ENCODE measurements at places on chromosomes 5 and 9.

DNA sequence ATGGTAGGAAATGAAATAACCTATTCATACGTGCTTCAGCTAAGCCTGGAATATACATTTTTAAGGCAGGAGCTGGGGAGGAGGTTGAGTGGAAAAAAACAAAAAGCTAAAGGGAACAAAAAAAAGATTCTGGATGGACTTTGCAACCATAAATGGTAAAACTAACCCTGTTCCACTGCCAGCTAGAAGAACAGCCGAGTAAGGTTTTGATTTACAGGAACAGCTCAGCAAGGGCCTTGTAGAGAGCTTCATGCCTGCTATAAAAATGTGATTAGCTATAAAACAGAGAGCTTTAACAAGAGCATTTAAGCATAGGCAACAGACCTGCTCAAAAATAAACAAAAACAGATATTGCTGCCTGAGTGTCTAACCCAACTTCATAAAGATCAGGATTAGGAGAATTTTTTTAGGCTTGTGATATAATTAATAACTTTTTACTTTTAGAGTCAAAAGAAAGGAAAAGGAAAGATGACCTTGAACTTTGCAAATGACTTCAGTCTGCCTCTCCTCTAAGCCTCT lies 194.8 kb downstream of the FBXL7 start:
- DNase-seq: no peak

DNA sequence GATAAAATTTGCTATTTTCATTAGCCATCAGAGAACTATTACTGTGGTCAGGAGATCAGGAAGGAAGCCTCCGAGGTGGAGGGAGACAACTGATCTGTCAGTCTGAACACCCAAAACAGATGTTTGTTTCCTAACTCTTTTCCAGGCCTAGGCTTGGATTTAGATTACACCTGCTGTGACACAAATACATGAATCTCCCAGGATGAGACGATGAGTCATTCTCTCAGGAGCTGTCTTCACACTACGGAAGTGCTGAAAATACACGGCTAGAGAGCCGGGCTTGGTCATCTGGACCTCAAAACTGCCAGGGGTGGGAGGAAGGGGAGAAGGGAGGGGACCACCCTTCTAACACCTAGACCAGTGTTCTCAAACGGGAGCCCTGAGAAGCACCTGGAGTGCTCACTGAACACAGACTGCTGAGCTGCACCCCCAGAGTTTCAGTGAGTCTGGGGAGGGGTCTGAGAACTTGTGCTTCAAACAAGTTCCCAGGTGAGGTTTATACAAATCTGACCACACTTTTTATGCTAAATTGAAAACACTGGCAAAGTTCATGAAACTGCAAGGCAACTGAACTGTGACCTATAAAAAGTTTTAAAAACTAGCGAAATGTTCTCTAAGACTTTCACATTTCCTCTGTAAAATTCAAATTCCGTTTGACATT lies 80.3 kb upstream of the EQTN start:
- no peak for DNase-seq

- no peak for DNase-seq
These were observed 12.4 kb upstream of the FSD1L start for GRCh38 chr9:105435453-105435852.

- no peak for DNase-seq
These were observed 23.6 kb upstream of the RAB14 start for GRCh38 chr9:121225240-121225639.

DNA sequence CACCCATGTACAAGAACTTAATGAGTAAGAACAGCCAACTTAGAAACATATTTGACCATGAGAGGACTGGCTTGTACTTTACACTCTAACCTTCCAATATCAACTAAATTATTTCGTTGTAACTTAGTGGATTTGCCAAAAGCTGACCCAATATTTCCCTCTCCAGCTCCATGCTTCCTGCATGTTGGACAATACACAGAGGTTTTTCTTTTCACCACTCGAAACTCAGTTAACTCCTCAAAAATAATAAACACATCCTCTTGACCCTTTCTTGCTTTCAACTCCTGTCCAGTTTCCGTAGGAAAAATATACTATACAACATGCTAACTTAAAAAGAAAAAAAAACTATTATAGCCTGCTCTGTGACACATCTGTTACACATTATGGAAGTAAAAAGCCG lies 188.9 kb downstream of the MPDZ start:
- no peak for DNase-seq

GRCh38 chr5:168303393-168304025 lies 12.1 kb downstream of the WWC1 start:
- DNase-seq: no peak

DNA sequence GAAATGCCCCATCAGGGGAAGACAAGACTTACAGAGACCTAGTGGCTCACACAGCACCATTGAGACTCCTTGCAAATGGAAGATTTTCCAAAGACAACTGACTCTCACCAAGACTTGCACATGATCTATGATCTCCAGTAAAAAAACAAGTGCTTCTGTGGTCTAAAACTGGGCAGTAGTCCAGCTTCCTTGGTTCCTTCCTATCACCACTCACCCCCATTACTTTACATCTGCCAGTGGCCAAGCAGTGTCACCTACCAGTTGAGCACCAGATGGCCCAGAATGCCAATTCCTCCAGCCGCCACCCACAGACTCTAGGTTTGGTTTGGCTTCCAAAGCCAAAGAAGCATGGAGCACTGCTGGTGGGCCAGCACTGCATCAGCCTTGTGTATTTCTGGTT lies 47.7 kb downstream of the SH3TC2 start:
- no peak for DNase-seq

DNA sequence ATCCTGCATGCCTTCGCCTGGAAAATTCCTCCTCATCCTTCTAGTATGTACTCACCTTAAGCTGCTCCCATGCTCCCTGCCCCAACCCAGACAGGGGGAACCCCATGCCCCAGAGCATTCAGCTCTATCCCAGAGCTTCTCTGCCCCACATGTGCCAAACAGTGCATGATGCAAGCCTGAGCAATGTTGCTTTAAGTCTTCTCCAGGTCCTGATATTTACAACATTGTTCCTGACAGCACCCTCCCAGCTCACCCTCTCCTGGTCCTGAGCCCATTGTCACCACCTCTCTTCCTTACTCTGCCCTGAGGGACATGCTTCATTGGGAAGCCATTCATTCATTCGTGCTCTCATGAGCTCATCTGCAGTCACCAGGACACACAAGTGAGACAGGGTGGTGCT lies 23.4 kb upstream of the BARX1 start:
- DNase-seq: no peak

DNA sequence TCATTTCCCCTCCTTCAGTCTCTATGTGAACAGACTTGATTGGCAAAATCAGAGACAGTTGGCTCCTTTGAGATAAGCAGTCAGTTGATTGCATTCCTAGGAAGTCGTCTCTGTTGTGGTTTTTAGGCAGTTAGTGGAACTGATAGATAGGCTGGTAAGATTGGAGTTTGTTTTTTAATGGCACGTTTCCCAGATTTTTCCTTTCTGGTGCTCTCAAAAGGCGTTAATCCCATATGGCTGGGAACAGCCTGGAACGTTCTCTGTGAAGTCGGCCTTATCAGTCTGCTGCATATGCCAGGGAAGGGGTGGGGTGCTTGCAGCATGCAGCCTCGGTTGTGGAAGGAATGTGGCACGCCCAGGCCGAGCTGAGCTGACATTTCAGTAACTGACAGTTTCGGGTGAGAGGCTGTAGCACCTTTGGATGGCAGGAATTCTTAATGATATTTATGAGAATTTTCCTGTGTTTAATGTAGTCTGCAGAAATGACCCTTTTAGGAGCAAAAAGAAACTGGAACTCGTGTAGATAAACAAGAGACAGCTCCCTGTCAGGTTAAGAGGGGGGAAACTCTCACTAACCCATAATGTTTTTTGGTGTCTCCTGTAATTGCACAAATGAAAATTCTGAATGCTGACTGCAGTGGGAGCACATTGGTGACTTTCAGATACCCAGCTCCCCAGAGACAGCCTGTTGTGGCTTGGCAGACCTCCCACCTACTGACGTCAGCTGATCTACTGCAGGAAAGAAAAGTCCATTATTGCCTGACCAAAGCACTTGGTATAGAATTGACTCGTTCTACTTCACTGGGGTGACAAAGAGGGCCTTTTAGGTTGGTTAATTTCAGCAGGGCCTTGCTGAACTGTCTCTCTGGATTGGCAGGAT lies 6.3 kb downstream of the SPTAN1 start:
- peak; percentile 45 for DNase-seq

DNA sequence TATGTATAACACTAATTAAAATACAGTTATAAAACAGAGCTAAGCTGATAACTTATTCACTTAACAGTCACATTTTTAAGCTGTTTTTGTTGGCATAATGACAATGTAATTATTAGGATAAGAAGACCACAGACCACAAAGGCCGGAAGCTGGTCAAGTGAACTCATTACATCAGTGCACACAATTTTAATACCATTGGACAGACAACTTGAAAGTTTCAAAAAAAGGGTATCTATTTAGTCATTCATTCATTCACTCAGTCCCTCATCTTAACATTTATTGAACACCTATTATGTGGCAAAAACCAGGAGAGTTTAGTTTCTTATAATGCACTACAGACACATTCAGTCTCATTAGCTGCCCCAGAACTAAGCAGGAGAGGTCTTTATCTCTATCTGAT lies 11.6 kb downstream of the ERP44 start:
- DNase-seq: no peak

GRCh38 chr9:134069480-134070399 lies 1.9 kb upstream of the BRD3 start:
- no peak for DNase-seq

- no peak for DNase-seq
These were observed 469.8 kb downstream of the ACTL7B start for GRCh38 chr9:108386032-108386431.

DNA sequence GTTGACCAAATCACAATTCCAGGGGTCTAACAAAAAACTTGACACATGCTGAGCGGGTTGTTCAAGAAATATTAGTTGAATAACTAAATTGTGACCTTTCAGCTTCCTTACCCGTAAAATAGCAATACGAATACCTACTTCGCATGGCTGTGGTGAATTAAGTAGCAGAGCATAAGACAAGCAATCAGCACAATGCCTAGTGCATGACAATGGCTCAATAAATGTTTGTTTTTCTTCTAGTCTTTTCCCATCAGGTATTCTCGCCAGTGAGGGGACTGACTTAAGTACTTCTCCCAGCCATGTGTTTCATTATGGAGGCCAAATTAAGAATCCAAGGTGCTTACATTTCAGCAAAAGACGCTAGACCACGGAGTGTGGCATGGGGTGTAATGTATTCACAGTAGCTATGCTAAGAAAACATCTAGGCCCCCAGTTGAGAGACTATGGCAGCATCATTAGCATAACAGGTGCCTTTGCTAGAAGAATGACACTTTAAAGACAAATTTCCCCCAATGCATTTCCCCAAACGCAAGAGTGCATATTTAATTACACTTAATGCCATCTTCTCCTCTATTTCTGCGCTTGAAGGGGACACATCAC lies 145.9 kb downstream of the ASTN2 start:
- no peak for DNase-seq

DNA sequence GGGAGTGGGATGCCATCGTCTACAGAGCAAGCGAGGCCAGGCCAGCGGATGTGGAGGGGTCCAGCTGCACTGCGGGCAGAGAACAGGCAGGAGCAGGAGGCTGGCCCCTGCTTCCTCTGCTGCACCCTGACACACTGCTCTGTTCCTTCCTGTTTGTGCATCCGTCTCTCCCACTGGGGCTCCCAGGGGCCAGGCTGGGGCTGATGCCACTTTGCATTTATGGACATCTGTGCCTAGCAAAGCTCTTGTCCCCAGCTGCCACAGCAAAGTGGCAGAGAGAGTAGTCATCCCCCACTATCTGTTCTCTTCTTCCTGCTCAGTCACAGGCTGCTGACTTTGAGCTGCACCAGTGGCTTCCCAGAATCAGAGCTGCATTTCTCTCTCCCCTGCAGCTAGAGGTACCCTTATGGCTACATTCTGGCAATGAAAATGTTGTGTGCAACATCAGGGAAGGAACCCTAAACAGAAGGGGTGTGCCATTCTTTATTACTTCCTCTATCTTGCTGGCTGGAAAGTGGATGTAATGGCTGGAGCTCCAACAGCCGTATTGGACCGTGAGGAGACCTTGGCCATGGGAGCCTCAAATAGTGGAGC lies 4.2 kb upstream of the NINJ1 start:
- DNase-seq: no peak

- no peak for DNase-seq
These were observed 48.0 kb downstream of the LMX1B start for GRCh38 chr9:126661521-126662251.

DNA sequence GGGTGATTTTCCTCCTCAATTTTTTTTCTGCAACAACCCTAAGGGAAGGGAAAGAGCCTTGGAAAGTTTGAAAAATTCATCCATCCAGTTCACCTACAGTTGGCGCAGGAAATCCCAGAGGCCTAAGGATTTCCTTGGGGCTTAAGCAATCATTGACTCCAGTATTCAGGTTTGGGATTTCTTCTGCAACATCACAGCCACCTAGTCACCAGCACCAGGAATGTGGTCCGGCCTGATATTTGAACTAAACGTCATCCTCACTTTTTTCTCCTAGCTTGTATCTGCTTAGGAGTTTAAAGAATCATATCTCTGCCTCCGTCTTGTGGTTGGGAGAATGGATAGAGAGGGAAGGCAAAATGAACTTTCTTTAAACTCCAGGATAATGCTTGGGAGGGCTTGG lies 20.2 kb upstream of the TLE4 start:
- DNase-seq: no peak

GRCh38 chr9:1026219-1026618 lies 23.9 kb upstream of the DMRT2 start:
- DNase-seq: no peak

GRCh38 chr9:79384091-79384490 lies 187.7 kb upstream of the TLE4 start:
- DNase-seq: no peak

GRCh38 chr5:55530669-55531068 lies 4.1 kb downstream of the PLPP1 start:
- DNase-seq: no peak

DNA sequence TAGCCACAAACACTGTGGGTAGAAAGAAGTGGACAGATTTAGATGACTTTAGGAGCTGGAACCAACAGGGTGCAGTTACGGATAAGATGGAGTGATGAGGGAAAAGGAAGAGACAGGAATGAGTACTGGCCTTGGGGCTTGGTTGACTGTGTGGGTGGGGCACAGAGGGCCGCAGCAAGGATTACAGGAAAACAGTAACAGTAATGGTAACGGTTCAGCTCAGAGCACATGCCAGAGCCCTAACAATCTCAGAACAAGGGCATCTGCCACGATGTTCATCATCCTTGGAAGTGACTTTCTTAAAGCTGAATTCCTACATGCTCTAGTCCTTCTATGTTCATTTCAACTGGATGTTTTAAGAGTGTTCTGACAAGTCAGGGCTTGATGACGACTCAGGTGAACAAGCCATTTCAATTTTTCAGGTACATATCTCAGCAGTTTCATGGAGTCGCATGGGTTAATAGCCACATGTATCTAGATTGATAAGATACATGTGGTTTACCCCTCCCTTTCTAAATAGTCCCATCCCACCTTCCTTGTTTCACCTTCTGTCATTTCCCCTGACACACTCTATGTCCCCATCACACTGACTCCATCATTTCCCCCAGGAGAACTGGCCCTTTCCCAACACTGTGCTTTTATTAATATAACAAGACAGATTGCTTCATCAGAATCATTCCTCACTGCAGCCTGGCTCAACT lies 65.0 kb downstream of the CEMIP2 start:
- DNase-seq: no peak

All from stimulated activated CD4-positive, alpha-beta T cell treated with anti-CD3 and anti-CD28 coated beads, Interleukin-15, amount 100 ng/mL, for 48 hours (primary cell).